ENCODE measurements at places on chromosomes 1 and 21.

- DNase-seq, result no peak
These were observed 121.5 kb downstream of the CAMTA1 start for GRCh38 chr1:6906783-6907182.

DNA sequence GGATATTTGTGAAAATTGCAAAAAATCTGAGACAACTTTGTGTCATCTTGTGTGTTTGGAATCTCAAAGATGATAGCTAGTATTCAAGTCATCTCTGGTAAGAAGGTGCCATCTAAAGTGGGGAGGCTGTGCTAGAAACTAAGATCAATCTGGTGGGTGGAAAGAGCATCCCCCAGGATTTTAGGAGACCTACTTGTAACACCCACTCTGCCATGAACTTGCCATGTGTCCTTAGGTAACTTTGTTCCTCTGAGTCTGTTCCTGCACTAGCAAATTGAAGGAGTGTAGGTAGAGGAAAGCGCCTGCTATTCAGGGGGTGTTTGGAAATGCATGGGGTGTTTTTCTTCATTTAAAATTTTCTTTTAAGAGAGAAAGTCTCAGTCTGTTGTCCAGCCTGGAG lies 24.4 kb downstream of the LGR6 start:
- no peak for DNase-seq

GRCh38 chr1:30423570-30423969 lies 299.8 kb downstream of the MATN1 start:
- no peak for DNase-seq

GRCh38 chr21:28971171-28971570 lies 21.5 kb downstream of the LTN1 start:
- no peak for DNase-seq

DNA sequence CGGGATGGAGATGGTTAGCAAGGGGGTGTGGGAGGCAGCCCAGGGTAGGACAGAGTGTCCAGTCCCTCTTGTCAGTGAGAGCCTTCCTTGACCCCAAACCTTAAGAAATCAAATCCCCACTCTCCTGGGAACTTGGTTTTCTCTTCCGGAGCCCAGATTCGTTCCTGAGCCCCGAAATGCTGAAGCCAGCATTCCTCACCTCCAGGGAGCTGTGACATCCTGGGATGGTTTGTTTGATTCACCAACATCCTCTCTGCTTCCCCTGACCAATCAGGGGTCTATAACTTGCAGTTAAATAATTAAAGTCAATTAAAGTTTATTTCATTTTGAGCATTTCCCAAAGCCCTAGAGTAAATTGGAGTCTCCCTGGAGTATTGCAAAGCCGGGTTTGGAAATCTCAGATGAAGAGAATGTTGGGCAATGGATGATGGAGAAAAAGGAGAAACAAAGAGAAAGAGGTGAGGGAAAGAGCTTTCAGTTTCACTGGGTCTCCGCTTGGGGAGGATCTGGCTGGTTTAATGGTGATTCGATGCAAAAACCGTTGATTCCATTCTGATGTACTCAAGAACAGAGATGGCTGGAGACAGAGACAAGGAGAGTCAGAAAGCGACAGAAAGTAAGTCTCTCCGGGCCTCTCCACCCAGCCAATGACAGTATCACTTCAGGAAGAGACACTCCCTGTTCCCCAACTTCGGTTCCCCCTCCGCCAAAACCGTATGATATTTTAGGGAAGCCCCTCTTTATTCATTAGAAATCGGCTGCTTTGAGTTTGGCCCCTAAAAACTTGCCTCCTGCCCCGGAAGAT lies 12.8 kb upstream of the ALX3 start:
- no peak for DNase-seq
